ENCODE measurements at places on chromosomes 1 and 21.

GRCh38 chr1:19770436-19771190 is 29.1 kb downstream of the TMCO4 start:
- DNase-seq: no peak

GRCh38 chr1:9065213-9065751 is 4.2 kb downstream of the SLC2A5 start:
- no peak for DNase-seq

GRCh38 chr1:62386351-62387121 is 50.3 kb upstream of the USP1 start:
- no peak for DNase-seq

DNA sequence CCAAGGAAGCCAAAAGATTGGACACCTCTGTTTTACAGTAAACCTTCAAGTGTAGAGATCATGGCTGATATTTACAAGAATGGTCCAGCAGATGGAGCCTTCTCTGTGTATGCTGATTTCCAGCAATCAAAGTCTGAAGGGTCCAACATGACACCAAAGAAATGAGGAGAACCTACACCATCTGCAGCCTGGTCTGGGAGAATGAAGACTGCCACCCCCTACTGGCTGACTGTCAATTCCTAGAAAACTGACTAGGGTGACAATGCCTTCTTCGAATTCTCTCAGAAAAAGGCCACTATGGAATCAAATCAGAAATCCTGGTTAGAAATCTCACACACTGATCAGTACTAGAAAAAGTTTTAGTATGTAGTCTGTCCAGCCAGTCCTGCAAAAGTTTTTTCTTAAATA is 83.3 kb downstream of the CDC42BPA start:
- DNase-seq: peak; percentile 27

- DNase-seq: no peak
These were observed 107.1 kb downstream of the ST3GAL3 start for GRCh38 chr1:43814401-43814800.

DNA sequence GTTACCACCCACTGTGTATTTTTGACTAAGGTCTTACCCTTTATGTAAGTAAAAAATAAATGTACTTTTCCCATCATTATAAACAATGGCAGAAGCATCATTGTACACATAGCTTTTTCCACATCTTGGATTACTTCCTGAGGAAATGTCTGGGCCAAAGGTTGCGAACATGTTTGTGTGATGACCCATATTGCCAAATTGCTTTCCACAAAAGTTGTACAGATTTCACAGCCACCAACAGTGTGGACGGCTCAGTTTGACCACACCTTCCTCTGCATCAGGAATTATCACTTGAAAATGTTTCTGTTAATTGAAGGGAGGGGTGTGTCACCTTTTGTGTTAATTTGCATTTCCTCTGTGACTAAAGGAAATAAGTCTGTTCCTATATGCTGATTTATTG is 25.7 kb downstream of the AKNAD1 start:
- no peak for DNase-seq

GRCh38 chr1:156458181-156458503 is 42.4 kb downstream of the MEF2D start:
- DNase-seq: no peak

- no peak for DNase-seq
These were observed 398.4 kb downstream of the PRDM2 start for GRCh38 chr1:14098294-14098913.

- DNase-seq: no peak
These were observed 23.4 kb downstream of the SESN2 start for GRCh38 chr1:28282426-28283407.

GRCh38 chr1:109730666-109731065 is 10.2 kb downstream of the GSTM3 start:
- DNase-seq: no peak

DNA sequence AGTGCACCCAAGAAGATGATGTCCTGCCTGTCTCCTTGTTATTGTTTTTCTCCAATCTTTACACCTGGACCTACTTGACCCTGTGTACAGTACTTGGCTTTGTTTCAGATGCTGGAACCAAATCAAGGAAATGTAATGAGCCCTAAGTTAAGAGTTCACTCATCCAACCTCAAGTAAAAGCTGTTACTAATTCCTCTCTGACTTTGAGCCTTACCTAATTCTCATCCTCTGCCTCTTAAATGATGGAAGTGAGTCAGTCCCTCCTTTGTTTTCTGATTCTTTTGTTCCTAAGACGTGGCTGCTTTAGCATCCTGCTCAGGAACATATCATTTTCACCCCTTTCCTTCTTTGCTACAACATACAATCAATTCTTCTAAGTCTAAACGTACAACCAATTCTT is 15.3 kb upstream of the PLA2G4A start:
- no peak for DNase-seq

- no peak for DNase-seq
These were observed 7.1 kb downstream of the C1orf21 start for GRCh38 chr1:184393962-184394361.

- DNase-seq: no peak
These were observed 169.6 kb upstream of the LHX8 start for GRCh38 chr1:74964508-74965102.

DNA sequence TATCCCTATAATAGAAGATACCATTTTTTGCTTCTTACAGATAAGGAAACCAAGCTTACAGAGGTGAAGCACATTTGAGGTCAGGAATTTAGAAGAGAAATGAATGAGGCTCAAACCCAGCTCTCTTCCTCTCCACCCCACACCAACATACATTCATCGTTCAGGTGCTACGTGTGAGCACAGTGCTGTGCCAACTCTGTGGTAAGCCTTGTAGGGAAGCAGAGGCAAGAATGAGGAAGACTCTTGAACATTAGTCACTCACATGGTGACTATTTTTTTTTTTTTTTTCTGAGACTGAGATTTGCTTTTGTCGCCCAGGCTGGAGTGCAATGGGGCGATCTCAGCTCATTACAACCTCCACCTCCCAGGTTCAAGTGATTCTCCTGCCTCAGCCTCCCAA is 314.0 kb downstream of the NTNG1 start:
- DNase-seq: no peak

DNA sequence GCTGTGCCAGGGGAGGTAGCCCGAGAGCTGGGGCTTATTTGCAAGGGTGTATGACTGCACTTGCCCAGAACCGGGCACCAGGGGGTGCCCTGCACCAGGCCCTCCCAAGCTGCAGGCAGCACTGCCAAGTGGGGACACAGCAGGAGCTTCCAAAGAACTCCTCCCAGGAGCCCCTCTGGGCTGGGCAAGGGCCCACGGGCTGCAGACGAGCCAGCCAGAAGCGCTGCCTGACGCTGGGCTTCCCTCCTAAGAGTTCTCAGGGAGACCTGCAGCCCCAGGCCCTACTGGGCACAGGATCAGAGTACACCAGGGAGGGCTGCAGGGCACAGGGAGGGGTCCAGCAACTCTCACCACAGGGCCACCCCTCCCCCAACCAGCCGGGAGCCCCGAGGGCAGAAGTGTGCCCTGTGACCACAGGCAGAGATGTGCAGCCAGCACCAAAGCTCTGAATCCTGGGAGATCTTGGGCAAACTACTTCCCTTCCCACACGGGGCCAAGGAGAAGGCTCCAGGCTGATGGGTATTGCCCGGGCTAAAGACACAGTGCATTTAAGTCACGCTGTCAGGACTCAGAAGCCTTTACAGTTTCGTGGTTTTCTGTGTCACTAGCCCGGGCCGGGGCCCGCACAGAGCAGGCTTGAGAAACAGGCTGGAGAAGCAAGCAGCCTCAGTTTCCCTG is 63.4 kb downstream of the KCNAB2 start:
- no peak for DNase-seq

GRCh38 chr1:216332462-216332861 is 90.8 kb downstream of the USH2A start:
- DNase-seq: no peak

- no peak for DNase-seq
These were observed 24.5 kb upstream of the LRRC8C start for GRCh38 chr1:89608319-89608983.

GRCh38 chr1:22255341-22256212 is 112.7 kb upstream of the WNT4 start:
- DNase-seq: no peak

DNA sequence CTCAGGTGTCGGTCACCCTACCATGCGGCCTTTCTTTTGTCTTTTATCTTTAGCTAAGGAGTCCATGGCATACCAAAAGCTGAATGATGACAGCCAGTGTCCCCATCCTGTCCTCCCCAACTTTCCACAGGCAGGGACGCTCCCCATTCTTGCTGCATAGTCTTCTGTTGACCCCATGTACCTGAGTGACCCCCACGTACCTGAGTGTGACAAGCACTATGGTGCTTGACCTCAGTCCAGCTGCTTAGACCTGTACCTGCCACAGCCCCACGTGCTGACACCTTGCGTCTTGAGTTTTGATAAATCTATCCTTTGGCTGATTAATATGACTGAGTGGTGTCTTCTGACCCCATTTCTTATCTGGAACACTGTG is 26.9 kb downstream of the SKI start:
- DNase-seq: no peak

DNA sequence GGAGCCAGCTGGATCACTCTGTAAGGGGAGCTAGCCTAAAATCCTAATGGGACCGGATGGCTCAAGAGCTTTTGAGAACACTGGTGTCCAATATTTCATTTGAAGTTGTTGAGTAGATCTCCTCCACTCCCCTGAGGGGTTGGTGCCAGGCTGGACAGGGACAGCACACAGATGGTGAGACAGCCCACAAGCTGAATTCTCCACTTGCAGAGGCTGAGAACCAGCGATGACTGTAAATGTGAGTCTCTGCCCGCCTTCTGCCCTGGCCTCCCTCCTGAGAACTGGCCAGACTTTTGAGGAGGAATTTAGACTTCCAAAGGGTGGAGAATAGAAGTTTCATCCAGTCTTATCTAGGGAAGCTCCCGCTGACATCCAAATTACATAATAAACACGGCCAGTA is 20.5 kb upstream of the COQ8A start:
- DNase-seq: no peak

DNA sequence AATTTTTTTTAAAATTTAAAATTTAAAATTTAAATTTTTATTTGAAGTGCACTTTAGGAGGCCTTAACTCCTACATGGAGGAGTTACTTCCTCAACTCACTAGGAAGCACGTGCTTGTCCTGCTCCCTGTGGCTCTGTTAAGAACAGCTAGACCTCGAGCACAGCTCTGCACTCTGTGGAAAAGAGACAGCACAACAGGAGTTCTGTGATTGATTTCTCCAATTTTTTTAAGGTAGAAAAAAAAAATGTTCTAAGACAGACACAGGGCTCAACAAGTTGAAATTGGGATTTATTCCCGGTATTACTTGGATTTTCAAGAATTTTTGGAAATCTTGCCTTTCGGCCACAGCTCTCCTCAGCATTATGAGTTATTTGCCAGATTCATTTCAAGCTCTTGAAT is 356.6 kb upstream of the LYPLAL1 start:
- DNase-seq: peak; percentile 51

DNA sequence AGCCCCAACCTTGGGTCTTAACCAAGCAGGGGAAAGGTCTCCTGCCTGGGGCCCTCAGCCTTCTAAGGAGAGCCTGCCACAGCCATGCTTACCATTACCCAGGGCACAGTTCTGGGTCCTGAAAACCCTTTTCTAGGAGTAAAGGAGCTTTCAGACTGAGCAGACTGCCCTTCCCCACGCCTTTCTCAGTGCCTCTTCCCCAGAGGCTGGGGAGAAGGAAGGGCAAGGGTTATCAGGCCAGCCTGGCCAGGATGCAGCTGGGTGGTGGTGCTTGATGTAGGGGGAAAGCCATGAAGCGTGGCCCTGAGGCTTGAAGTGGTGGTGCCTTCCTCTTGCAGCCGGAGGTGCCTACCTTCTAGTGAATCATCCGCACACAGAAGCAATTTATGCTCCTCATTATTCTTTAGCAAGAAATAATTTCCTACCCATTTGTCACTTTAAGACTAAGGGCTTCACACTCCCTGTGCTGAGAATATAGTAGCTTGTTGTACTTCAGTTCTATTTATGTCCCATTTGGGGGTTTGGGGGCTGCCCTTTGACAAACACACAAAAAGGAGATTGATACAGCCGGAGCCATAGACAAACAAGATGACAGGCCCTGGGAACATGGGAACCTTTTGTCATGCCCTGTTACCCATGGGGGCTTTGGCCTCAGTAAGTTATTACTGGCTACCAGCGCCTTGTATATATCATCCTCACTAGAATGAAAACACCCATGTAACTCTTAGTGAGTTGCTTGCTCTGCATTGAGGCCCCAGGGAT is 40.7 kb downstream of the MAN1C1 start:
- no peak for DNase-seq

- no peak for DNase-seq
These were observed 5.1 kb upstream of the CCN1 start for GRCh38 chr1:85575363-85575995.

Data from femur (tissue), 1 donor.